ENCODE measurements at places on chromosomes 3 and 15.
A peak's percentile ranks its signal among the peaks of the same experiment; 100 is the strongest.

GRCh38 chr3:10378742-10379141 is 57.8 kb upstream of the SEC13 start:
- no peak for DNase-seq

DNA sequence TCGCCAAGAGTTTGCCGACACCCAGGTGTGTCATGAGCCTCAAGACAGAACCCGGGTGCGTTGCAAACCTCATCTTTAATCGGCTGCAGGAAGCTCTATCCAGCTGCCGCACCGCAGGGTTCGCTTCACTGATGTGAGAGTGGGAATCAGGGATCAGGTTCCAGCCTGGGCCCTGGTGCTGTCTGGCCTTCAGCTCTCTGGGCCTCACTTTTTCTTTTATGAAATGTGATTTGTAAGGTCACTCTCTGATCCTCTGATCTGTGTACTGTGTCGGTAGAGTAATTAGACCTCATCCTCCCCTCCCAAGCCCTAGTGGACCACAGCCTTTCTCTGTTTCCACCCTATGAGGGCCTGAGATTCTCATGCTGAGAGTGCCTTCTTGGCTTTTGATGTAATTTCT is 202.8 kb upstream of the UBE2E1 start:
- no peak for DNase-seq

- no peak for DNase-seq
Observed at GRCh38 chr3:158954420-158954819, 152.6 kb downstream of the MFSD1 start.

GRCh38 chr3:181724192-181724965 is 12.7 kb downstream of the SOX2 start:
- DNase-seq = peak; percentile 35

- DNase-seq = no peak
Observed at GRCh38 chr3:66270288-66270687, 49.5 kb downstream of the SLC25A26 start.

- DNase-seq = no peak
Observed at GRCh38 chr3:155517903-155518302, 224.4 kb upstream of the STRIT1 start.

DNA sequence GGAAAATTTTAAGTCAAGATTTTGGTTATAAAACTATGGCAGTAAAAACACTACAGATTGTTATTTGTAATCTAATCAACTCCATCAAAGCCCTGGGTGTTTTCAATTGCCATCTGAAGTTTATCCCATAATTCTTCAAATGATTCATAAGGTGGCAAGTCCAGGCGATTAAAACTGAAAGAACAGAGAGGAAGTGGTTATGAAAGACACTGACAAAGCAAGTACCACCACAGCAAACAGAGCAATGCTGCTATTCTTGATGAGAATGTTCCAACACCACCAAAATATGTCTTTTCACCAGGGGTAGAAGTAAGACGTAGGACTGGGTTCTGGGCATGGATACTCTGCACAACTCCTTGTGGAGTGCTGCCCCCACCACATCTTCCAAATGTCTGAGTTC is 86.9 kb upstream of the PRTG start:
- no peak for DNase-seq
